ENCODE measurements at places on chromosomes 16 and 17. TPM values are rescaled to one million over a fixed set of nuclear protein-coding genes. Genes with fewer than 3 reads are reported as not detected.

GRCh38 chr16:8644211-8645140, 23.0 kb downstream of the METTL22 start:
- peaks cover 9% of the 10 kb centered on the region for H3K4me1 ChIP-seq
- peak overlapping the region; percentile 69 for H3K27ac ChIP-seq
- peak; percentile 14 for DNase-seq

Gene USH1G
- not detected for total RNA-seq

DNA sequence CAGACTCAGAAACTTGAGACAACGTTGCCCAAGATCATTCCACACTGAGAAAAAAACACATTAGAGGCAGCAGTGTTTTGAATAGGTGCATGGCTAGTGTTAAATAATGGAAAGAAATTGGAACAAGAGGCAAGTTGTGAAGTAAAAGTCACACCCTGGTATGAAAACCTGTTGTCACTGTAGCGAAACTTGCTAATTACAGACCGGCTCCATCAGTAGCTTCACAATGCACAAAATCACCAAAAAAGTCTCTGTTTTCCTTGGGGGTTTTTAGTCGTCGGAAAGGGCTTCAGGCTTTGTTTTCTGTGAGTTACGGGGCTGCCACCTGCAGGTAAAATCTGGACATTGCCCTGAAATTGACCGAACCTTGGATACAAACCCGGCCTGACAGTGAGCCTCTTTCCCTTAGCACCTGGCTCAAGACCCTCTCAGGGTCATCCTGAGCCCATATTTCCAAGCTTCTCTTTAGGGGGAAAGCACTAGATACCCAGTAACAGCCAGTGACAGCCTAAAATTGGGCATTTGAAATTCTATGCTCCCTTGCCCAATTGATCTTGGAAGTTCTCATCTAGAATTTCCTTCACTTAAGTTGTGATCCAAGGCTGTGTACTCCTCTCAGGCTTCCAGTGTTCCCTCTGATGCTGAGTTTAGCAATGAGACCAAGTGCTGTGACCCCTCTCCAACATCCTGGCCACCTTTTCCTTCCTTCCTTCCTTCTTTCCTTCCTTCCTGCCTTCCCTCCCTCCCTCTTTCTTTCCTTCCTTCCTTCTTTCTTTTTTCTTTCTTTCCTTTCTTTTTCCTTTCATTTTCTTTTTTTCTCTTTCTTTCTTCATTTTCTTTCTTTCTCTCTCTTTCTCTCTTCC, 7.2 kb upstream of the GRB2 start:
- DNase-seq, result peak; percentile 66
- H3K4me1 ChIP-seq, result peaks cover 17% of the 10 kb centered on the region
- no peaks in the 10 kb centered on the region for H3K36me3 ChIP-seq
- H3K4me3 ChIP-seq, result peak overlapping the region; percentile 8
- peak overlapping the region; percentile 16 for H3K27ac ChIP-seq

DNA sequence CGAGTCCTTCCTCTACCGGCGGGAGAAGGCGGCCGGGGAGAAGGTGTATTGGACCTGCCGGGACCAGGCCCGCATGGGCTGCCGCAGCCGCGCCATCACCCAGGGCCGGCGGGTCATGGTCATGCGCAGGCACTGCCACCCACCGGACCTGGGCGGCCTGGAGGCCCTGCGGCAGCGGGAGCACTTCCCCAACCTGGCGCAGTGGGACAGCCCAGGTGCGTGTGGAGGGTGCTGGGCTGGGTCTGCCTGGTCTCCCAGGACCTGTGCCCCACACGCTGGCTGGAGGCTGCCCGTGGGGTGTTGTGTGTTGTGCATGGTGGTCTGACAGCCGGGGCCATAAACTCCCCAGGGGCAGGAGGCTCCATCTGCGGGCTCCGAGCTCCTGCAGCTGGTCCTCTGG, 25.4 kb downstream of the FLYWCH1 start:
- no peak overlapping the region for H3K4me3 ChIP-seq
- DNase-seq, result no peak
- H3K27ac ChIP-seq, result no peak overlapping the region
- peaks cover 14% of the 10 kb centered on the region for H3K36me3 ChIP-seq
- H3K27me3 ChIP-seq, result no peaks in the 10 kb centered on the region
- H3K4me1 ChIP-seq, result no peaks in the 10 kb centered on the region

DNA sequence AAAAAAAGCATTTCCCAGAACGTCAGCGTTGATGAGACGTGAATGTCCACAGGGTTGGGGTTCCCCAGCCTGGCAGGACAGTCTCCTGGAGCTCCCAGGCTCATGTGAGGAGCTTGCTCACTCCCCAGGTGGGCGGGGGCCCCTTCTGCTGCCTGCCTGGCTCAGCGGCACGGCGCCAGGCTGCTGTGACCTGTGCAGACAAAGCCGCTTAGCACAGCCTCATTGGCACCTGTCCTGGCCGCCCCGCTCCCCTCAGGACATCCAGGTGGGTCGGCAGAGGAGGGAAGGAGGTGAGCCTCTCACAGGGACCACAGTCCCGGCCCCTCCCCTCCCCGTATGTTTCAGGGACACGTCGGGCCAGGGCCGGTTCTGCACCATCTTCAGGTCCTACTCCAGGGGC, 12.9 kb upstream of the WFIKKN1 start:
- H3K4me1 ChIP-seq, result no peaks in the 10 kb centered on the region
- no peak overlapping the region for H3K27ac ChIP-seq
- H3K36me3 ChIP-seq, result no peaks in the 10 kb centered on the region
- H3K4me3 ChIP-seq, result no peak overlapping the region
- no peaks in the 10 kb centered on the region for H3K27me3 ChIP-seq
